Stimulated activated CD8-positive, alpha-beta memory T cell treated with anti-CD3 and anti-CD28 coated beads, Interleukin-4, amount 100 ng/mL, for 1 hour (primary cell): ENCODE measurements at places on chromosomes 16 and 17.

DNA sequence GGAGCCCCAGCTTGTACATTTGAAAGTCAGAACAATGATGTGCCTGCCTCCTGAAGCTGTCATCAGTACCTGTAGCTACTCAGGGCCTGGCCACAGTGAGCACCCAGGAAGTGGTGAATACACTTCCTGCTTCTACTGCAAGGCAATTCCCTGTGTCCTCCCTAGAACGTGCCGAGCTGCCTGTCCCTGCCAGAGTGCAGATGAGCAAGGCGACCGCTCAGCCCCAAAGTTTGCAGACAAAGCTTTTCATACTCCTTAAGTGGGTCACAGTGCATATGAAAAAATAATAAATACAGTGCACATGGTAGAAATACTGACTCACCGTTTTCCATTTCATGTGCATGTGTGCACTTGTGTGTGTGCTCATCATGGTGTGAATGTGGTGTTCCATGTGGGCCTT is 77.3 kb downstream of the MPRIP start:
- no peak for DNase-seq

- no peak for DNase-seq
Measured at GRCh38 chr17:2067608-2068024, 12.7 kb downstream of the HIC1 start.

DNA sequence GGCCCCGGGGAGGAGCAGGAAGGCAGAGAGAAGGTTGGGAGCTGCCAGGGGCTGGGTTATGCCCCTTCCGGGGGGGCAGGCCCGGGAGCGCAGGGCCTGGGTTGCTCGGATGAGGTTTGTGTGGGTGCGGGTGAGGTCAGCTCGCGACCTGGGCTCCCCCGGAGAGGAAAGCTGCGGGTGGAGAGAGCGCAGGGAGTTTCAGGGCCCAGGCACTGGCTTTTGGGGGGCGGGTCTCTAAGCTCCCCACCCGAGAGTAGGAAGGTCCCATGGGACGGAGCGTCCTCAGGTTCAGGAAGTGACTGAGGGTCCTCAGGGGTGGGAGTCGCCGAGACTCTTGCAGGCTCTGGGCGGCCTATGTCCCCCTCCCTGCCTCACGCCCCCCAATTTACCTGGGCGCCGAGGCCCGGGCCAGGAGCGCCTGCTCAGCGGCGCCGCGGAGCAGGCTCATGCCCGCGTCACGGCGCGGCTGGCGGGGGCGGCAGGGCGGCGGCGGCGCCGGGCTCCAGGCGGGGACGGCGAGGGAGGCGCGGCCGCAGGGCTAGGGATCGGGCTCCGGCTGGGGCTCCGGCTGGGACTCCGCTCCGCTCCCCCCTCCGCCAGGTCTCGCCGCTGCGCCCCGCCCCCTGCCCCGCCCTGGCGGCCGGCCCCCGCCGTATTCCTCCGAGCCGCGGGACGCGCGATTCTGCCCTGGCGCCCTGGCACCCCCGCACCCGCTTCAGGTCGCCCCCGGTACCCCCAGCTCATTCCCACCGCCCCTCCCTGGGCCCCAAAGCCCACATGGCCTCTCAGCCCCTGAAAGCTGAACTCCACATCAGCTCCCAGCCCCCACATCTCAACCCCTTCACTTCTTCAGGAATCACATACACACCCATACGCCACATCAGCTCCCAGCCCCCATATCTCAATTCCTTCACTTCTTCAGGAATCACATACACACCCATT is at the start of gene DOK4:
Gene DOK4, minus strand, starts transcription at position 578 of the 942 bp plus-strand sequence. CDS start 6,986 bp downstream, outside the sequence.
- DNase-seq: peak; percentile 30

GRCh38 chr16:79954921-79955705 is 354.6 kb upstream of the MAF start:
- no peak for DNase-seq

- DNase-seq: no peak
Measured at GRCh38 chr17:17256316-17256715, 19.3 kb upstream of the FLCN start.

DNA sequence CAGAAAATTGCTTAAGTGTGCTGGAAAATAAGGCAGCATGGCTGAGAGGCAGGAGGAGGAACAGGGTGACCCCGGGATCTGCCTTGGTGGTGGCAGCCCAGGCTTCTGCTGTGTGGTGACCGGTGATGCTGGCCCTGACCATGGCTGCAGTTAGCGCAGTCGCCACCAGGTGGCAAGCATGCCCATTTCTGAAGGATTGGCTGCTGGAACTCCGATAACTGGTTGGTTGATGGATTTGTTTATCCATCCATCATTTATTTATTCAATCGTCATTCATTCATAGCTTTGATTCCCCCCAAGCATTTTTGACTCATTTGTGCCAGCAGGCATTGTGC is 29.1 kb upstream of the ITGA3 start:
- peak; percentile 62 for DNase-seq

DNA sequence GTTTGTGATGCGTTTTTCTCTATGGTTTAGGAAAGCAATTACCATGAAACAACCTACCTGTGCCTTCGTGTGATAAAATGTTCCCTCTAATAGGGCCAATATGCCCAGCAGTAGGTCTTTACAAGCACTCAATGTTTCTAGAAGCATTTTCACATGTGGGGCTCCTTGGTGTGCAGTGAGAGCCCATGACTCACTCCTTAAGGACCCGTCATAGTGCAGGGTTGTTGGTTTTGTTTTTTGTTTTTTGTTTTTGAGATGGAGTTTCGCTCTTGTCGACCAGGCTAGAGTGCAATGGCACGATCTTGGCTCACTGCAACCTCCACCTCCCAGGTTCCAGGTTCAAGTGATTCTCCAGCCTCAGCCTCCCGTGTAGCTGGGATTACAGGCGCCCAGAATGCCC is 31.1 kb upstream of the ZFP90 start:
- DNase-seq: no peak

DNA sequence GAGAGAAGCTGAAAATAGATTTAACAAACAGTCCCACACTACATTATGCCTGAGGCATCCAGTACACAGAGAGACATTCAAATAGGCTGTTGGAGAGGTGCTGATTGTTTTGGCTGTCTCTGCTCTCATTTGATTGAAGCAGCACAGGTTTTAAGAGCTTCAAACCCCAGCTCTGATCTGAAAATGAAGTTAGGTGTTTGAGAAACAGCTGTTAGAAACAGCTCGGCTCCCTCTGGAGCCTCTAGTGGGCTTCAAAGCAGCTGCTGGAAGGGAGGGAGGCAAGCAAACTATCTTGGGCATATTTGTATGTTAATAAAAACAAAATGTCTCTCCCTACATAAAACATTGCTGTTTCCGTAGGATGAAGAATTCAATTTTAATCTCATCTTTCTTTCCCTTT is 607.3 kb upstream of the GOT2 start:
- DNase-seq: no peak

GRCh38 chr17:77512062-77512946 is 371.5 kb downstream of the SEC14L1 start:
- no peak for DNase-seq

DNA sequence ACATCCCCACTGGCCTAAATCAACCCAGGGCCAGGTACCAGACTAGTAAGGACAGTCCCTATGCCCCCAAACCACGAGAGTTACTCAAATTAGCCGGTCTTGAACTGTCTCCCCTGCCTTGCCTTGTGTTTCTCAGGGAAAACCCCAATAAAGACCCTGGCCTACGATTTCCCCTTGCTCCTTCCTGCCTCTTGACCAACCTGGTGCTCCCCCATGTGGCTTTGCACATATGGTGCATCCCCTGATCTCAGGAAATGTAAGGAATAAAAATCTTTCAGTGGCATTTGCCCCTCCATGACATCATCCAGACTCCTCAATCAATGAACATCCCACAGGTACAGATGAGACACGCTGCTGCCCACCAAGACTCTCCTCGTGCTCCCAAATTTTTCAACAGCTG is 87.9 kb downstream of the ZNF18 start:
- no peak for DNase-seq

DNA sequence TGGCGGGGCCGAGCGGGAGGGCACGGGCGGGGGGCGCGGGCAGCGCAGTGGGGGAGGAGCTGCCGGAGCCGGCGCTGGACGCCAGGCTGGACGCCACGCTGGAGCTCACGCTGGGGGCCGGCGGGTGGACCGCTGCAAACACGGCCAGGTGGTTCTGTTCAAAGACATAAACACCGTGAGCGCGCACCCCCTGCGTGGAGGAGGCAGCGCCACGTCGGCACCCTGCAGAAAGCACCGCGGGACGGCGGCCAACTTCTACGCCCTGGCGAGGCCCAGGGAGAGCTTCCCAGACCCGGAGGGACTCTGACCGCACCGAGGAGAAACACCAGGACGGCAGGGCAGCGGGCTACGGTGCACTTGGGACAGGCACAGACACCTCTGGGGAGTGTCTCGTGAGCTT is 29.3 kb downstream of the UNKL start:
- DNase-seq: no peak

DNA sequence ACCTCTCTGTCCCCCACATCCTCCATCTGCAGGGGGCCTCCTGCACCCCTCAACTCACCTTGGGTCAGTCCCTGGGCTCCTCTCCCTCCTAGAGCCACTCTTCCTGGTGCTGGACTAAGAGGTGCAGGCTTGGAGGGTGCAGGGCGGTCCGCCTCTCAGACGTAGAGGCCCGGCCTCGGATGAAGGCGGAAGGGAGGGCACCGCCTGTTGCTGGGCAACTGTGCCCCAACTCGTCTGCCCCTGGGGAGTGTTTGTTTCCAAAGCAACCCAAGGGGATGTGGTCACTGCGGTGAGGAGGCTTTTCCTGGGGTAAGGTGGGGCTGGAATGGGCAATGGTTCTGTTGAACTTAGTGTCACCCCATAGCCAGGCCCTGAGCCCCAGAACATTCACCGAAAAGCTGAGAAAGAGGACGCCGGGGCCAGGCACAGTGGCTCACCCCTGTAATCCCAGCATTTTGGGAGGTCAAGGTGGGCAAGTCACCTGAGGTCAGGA is at the start of gene C16orf54:
Gene C16orf54, minus strand, starts transcription at position 138 of the 493 bp plus-strand sequence. CDS start 1,039 bp downstream, outside the sequence.
- peak; percentile 91 for DNase-seq

GRCh38 chr16:73033271-73033998 is 14.5 kb downstream of the ZFHX3 start:
- no peak for DNase-seq

DNA sequence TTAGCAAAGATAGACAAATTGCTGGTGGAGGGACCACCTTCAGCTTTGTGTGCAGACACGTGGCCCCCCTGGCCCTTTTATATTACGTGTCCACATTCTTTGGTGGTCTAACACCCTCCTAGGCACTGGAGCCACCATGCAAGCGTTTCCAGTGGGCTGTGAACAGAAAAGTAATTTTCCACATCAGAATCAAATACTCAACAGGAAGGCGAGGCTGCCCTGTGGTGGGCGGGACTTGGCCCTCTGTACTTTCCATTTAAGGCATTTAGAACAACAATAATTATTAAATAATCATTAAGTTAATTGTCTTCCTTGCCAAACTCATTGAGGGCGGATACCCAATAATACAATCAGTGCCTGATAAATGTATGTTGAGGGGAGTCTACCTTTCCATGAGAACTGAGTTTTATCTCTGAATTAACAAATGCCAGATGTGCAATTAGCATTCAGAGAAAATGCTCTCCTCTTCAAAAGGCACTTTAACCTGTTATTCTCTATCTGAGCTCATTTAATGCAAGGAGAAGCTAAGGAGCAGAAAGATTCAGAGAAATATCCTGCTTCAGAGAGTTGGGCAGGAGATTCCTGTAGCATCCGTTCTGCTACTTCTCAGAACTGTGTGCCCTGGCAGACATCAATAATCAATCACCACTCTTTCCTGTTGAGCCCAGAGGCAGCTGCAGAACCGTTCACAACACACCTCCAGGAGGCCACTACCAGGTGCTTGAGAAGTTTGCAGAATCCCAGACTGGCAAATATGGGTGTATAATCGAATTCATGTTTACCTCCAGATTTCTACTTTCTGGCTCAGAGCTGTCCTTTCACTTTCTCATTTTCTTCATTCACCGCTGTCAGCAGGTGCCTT is 109.4 kb downstream of the CMIP start:
- DNase-seq: no peak

- DNase-seq: no peak
Measured at GRCh38 chr16:6081320-6081976, 983.9 kb upstream of the EEF2KMT start.

- DNase-seq: no peak
Measured at GRCh38 chr16:75624921-75625334, 1.8 kb upstream of the ADAT1 start.

DNA sequence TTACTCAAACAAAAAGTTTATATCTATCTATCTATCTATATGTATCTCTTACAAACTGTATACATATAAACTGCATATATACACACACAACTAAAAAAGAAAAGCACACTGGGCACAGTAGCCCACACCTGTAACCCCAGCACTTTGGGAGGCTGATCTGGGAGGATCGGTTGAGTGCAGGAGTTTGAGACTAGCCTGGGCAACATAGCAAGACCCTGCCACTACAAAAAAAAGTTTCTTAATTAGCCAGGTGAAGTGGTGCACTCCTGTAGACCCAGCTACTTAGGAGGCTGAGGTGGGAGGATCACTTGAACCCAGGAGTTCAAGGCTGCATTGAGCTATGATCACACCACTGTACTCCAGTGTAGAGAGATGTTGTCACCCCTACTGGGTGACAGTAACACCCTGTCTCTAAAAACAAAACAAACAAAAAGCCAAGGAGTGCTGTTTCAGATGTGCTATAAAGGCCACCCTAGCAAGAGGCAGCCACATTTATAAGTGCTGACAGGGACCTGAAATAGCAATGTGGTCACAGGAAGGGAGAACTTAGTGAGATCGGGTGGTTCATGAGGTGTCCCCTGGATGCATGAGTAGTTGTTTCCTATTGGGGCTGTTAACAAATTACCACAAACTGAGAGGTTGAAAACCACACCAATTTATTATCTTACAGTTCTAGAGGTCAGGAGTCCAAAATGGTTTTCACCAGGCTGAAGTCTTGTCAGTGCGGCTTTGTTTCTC is 4.8 kb downstream of the CD2BP2 start:
- DNase-seq: no peak

DNA sequence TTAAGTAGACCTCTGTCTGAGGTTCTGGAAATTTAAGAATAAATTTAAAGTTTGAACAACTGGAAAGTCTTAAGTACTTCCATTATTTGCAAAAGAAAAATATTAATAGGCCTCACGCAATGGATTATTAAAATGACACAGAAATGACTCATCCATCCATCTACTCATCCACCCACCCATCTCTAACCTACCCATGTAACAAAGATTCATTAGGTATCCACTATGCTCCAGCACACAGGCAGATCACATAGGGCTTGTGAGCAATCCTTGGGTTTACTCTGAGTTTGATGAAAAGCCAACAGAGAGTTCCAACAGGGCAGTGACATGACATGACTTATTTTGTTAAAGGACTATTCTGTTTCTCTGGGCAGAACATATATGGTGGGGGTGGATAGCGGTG is 93.3 kb downstream of the HELZ start:
- DNase-seq: no peak

- no peak for DNase-seq
Measured at GRCh38 chr16:81067166-81067565, 9.9 kb downstream of the C16orf46 start.

DNA sequence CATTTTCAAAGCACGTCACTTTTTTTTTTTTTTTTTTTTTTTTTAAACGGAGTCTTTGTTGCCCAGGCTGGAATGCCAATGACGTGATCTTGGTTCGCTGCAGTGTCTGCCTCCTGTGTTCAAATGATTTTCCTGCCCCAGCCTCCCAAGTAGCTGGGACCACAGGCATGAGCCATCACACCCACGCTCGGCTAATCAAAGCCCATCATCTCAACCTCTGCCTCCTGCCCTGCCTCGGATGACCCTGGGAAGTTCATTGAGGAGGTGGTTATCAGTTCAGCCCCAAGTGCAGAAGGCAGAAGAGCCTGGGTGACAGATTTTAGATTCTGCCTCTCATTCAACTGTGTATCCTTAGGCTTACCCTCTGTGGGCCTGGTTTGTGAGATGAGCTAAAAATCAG is 484.9 kb upstream of the EEF2KMT start:
- no peak for DNase-seq

- DNase-seq: peak; percentile 45
Measured at GRCh38 chr16:81006211-81006812, 373 bp downstream of the CMC2 start.
